ENCODE measurements at places on chromosomes 7 and 10.

DNA sequence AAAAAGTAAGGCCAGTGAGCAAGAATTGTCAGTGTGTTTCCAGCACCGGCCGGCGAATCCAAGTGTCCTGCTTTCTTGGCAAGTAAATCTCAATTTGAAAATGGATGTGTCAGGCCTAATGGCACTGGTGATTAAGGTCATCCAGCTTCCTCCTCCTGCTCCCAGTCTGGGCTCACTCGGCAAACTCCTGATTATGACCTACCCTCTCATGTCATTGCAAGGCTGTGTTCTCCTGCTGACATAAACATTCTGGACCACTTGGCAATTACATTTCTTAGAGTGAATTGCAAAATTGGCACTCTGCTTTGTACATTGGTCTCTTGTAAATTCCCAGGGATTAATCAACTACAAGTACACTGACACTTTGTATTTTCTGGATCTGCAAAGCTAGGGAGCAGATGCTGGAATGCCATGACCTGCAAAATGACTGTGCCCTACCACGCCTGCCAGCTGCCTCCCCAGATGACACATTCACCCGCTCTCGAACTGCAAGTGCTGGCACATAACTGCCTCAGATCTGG, 473.8 kb downstream of the KIF20B start:
- DNase-seq, result no peak

DNA sequence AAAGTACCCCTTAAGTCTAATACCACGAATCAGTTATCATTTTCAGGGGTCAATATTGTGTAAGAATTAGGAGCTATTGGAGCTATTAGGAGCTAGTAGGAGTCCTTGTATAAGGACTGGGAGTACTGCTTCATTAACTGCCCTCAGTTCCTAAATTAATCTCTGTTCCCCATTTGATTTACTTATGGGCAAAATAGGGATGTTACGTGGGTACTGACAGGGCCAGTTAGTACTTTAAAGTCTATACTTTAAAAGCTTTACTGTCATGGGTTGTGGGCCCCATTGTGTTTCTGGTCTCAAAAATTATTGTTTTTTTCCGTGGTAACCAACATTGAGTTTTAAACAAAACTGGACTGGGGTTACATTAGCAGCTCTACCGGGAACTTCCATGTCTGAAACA, 60.3 kb downstream of the PRKAR2B start:
- DNase-seq, result no peak

DNA sequence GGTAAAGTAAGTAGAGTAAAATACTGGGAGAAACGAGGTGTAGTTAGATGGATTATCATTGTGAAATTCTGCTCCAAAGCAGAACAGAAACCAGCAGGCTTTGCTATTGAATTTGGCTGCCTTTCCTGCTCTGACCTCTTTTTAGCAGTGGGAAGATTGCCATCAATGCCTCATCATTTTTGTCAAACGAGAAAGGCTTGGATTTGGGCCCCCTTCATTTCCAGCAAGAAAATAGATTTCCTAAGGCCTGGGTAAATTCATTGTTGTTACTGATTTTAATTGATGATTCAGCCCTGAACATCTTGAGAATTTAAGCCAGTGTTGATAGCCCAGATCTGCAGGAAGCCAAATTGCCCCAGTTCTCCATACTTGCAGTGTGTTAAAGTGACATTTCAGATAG, 35.2 kb upstream of the ASAH2 start:
- peak; percentile 66 for DNase-seq

DNA sequence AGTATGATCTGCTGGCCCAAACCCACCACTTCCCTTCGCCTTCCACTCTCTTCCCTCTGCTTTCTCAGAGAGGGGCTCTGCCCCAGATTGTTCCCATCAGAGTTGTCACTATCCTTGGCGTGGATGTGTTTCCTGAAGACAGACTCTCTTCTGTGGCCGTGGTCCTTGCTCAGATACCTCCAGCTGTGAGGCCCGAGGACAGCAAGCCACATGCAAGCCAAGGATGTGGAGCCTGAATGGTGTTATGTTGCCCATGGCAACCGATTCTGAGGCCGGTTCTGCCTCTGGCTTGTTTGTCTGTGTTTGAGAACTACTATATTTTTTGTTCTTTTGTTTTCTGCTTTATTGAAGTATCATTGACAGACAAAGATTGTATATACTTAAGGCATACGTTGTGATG, 247.4 kb upstream of the PODXL start:
- DNase-seq, result no peak

DNA sequence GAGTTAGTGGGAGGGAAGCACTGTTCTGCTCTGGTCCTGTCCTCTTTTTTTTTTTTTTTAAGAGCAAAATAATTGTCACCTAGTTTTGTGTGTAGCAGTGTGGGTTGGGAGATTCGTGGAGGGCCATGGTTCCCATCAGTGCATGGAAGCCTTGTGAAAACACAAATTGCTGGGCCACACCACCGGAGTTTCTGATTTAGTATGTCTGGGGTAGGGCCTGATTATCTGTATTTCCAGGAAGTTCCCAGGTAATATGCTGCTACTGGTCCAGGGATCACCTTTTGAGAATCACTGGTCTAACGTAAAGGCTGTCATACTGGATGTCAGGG, 191.3 kb downstream of the GATA3 start:
- no peak for DNase-seq

- DNase-seq, result no peak
These were observed 88.0 kb upstream of the ELMO1 start for GRCh38 chr7:37536706-37537105.

DNA sequence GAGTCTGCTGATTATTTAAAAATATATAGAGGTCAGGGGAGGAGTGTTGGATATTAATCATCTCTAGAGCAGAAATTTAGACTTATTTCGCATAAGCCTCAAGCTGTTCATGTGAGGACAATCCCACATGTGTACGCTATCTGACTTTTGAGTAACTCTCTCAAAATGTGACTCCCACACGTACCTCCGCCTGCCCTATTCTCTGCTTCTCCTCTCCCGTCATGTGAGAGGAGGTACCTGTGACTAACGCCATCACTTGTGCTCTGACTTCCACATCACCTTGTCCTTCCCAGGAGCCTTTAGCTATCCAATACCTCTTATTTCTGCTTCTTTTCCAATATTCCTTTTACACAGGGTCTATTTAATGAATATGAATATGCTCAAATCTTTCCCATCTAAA, 119.3 kb upstream of the CALCR start:
- no peak for DNase-seq

DNA sequence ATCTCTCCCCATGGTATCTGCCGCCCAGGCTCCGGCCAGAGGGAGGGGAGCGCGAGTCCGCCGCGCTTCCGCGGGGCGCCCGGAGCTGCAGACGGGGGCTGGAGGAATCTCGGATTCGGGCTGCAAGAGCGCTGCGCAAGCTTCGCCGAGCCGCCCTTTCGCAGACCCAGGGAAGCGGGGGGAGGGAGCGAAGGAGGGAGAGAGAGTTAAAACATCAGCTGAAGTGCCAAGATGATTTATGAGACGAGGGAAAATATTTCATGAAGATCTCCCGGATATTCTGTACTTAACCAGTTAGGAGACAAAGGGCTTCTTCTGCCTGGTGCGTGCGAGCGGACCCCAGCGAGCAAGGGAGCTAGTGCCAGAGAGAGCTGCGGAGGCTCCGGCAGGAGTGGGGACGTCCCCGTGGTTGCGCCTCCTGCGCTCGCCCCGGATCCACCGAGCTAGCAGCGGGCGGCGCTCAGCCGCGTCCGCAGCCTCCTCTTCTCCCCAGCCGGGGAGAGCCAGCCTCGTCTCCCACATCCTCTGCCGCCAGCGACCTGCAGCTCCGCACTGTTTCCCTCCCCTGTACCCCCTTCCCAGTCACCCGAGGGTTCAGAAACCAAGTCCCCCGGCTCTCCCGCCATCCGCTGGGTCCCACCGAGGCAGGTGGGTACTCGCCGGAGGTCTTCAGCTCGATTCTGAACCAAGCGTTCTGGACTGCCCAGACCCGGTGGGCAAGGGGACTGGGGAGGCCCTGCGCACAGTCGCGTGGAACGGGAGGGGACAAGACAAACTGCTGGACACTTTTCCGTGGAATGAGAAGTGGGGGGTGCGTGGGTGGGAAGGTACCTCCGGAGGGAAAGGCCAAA, 1.0 kb upstream of the PAX2 start:
- DNase-seq, result no peak

DNA sequence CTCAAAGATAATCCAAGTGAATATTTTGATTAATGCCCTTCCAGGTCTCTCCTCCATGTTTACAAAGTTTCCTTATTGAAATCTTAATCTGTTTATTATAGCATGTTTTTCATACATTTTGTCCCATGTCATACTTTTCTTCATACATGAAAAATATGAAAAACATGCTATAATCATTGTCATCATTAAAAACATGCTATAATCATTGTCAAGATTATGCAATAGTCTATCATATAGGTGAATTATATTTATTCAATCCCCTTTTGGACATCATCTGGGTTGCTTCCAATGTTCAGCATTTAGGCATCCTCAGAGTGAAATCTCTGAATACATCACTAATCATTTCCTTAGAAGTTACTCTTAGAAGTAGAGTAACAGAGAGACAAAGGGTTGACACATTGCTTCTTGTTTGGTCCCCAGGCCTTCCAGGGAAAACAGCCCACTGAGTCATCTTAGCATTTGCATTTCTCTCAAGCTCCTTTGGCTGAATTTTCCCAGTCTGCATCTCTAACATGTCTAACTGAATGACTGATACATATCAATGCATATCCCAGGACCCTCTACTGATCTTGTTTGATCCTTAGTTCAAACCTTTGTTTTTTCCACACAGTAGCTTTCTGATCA, 87.0 kb downstream of the SGMS1 start:
- peak; percentile 25 for DNase-seq

DNA sequence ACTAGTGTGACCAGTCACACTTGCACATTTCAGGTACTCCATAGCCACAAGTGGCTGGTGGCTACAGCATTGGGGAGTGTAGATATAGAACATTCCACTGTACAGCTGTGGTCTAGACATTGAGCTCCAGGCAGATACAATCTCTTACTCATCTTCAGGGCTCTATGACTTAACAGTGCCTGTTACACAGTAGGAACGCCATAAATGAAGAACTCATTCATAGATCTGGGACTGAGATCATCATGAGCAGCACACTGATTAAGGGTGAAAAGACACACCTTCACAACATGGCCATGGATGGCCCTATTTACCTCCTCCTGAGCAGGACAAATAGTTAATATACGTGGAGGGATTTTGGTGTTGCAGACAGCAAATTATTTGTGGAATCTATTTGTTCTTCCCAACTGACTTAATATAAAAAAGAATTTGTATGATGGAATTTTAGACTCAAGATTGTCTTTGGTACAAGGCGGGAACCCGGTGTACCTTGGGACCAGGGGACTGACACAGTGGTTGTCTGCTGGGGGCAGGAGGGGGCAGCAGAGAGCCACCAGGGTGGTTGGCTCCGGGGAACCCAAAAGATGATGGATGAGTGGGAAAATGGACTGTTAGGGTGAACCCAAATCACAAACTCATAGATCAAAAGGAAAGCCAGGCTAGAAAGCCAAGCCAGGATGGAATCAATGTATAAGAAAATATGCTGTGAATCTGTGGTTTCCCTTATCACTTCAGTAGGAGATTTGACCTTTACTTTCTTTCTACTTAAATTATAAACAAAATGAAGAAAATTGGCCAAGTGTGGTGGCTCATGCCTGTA, 24.3 kb upstream of the CPA2 start:
- DNase-seq, result peak; percentile 57

- no peak for DNase-seq
These were observed 122.0 kb upstream of the LAMB4 start for GRCh38 chr7:108252177-108252576.

DNA sequence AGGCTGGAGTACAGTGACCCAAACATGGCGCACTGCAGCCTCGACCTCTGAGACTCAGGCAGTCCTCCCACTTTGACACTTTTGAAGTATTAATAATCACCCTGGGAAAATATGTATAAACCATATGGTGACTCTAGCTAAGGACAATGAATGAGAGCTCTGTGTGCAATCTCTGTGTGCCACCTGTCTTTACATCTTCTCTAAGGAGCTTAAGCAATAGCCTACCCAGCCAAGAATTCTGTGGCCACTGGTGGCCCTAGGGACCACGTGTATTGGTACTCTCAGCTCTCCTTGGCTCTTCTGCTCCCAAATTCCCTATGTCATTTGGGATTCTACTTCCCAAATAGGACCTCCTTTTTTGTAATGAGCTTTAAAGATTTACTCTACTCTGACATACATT, 23.7 kb downstream of the FGF8 start:
- DNase-seq, result no peak

DNA sequence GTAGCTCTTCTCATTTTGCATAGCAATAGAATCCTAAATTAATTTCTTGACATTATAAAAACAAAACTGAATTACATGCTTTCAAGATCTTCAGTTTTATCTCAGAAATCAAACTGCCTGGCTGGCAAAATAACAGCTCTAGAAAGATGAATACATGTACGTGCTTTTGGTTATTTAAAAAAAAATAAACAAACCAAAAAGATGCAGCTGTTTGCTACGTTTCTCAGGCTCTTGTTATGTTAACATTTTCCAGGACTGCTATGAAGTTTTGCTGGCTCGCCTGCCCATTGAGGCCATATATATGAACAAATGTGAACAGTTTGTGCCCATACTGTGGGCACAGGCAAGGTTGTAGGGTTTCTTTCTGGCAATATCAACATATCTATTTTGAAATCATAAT, 86.6 kb downstream of the ODAD2 start:
- no peak for DNase-seq

GRCh38 chr10:62133618-62134017, 135.0 kb downstream of the RTKN2 start:
- no peak for DNase-seq

DNA sequence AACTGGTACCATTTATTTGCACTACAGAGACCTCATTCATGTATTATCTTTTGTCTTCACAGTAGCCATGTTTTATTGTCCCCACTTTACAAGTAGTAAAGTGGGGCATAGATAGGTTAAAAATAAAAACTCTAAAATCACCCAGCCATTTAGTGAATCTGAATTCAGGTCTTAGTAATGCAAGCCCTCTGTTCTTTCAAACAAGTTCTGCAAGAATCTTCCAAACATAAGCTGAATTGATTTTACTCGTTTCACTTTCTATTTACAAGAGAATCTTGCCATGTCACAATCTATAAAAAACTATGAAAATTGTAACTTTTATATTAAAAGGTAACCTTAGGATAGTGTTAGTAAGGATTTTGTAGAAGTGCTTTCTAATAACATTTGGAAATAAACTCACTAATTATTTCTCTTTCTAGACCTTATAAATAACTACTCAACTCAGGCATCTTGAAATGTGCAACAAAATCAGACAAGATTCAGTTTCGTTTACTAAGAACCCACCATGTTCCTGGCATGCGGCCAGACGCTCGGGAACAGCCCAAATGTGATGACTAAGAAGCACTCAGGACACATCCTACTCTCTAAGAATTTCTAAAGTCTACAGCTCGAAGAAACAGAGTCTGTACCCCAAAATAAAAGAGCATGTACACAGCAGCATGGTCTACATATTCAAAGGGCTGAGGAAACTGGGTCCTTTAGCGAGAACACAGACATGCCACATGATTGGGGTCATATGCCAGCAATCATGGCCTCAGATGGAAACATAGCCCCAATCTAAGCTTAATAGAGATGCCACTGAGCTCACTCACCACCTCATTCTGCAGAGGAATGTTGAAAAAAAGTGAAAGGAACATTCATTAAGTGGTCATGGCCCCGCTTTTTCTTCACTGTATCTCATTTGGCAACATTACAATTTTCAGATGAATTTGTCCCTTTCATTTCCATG, 167.6 kb downstream of the AMPH start:
- peak; percentile 44 for DNase-seq
